Stimulated activated CD4-positive, alpha-beta T cell treated with anti-CD3 and anti-CD28 coated beads, Interleukin-15, amount 100 ng/mL, for 48 hours (primary cell): ENCODE measurements at places on chromosomes 4 and X.
A peak's percentile ranks its signal among the peaks of the same experiment; 100 is the strongest.

DNA sequence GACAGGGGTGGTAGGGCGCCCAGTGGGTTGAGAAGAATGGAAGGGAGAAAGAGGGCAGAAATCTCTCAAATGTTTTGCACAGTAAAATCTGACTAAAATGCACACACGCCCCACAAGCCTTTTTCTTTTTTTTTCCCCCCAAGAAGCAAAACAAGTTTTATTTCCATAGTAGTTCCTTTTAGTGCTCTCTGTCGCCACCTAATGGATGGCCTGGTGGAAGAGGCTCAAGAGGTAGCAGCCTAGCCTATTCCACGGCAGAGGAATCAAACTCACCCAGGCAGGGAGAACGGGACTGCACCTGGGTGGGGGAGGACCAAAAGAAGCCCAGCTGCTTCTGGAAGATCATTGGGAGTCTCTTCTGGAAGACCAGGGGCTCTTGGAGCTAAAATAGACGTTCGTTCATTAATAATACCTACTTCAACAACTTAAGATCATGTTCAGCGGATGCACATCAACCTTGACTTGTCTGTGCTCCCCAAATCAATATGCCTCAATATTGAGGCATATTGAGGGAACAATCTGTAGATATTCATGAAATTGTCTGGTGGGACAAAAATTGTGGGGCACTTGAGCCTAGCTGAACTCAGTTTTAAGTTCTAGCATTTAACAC, 31.6 kb upstream of the IRAK1 start:
- peak; percentile 22 for DNase-seq

DNA sequence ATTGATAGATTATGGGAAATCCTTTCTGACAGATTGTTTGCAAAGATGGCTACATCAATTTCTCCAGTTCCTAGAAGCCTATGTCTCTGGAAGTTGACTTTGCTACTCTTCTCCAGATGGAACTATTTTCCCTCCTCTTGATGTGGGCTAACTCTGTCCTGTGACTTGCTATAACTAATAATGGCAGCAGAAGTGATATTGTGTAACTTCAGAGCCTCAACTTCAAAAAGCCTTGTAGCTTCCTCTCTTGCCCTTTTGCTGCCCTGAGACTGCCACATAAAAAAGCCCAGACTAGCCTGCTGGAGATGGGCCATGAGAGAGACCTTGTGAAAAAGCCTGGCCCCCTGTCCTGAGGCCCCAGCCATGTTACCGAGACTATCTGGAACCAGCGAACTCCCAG, 210.7 kb upstream of the SLC7A11 start:
- no peak for DNase-seq

DNA sequence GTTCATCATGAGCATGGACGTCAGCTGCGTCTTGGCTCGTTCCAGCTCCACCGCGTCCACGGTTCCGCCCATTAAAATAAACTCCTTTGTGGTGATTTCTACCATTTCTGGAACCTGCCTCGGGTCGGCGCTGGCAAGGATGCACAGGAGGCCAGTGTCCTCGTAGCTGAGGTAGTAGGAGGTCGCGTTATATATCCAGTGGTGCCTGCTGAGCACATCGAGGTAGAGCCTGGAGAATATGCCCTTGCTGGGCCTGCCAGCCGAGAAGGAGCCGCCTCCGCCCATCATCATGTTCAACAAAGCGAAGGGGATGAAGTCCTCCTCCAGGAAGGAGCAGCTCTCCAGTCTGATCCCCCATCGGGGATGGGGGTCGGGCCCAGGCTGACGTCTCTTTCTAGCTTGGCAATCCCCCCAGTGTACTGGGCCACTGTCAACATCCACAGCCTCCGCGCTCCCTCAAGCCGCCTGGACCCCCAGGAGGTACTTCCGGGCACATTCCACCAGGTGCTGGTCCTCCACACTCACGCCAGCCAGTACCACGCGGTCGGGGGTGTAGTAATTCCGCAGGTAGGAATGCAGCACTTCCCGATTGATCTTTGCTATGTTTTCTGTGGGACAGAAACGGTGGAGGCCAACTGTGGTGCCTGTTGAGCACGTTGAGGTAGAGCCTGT, 120.9 kb upstream of the GRID2 start:
- no peak for DNase-seq

- no peak for DNase-seq
These were observed 92.7 kb downstream of the STK32B start for GRCh38 chr4:5143940-5144339.

DNA sequence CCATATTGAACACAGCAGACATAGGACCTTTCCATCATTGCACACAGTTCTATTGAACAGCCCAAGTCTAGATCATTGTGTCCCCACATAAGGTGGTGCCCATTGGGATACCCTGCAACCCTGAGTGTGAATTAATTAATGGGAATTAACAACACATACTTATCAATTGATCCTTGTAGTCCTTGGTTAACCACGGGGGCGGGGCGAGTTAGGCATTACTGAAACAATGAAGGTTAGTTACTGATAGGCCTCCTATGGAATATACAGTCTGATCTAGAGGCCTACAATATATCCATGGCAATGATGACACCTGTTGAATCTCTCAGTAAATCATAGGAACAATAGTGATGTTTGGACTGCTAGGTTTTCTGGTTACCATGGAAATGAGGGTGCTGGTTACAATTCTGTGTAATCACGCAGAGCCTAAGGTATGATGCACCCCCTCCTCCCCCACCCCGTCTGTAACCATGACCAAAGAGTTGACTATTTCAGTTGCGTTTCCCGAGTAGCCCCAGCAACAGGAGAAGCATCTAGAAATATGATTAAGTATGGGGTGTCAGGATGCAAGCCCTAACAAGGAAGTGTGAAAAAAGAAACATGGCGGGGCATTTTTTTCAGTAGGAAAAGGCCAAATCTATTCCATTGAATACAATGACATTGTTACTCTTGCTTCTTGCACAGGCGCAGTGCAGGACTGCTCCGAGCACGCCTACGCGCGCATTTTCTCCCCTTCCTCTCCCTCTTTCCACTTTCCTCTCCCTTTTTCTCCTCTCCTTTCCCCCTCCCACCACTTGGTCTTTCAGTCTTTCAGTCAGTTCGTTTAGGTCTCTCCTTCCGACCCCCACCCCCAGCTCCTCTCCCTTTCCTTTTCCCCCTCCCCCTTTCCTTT, 677 bp upstream of the NONO start:
- DNase-seq, result peak; percentile 52

DNA sequence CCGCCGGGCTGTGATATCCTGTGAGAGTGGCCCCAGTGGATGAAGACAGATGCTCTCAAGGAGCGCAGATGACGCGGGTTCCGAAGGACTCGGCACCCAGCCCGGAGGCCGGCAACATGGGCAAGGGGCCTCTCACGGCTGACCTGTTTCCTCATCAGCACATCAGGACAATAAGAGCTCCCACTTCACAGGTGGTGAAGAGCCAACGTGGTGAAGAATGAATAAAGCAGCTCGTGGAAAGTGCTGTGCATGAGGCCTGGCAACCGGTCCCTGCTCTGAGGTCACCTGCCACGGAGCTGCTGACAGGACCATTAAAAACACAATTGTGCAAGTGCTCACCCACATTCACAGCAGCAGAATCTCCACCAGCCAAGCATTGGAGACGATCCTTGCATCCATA, 22.9 kb downstream of the ABLIM2 start:
- DNase-seq, result no peak

- DNase-seq, result peak; percentile 27
These were observed 21.7 kb upstream of the MFAP3L start for GRCh38 chr4:170047771-170048354.

DNA sequence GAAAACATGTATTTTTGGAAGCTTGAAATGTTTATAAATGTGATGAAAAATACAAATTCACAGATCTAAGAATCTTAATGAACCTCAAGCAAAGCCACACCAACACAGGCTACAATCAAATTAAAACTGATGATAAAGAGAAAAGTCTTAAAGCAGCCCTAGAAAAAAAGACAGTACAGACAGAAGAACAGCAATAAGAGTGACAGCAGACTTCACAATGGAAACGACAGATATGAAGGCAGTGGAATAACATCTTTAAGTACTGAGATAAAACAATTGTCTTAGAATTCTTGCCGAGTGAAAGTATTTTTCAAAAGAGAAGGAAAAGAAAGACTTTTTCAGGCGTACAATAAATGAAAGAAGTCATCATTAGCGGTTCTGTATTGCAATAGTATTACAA, 423.6 kb upstream of the LCORL start:
- no peak for DNase-seq

GRCh38 chr4:11368701-11369115, 60.0 kb downstream of the HS3ST1 start:
- no peak for DNase-seq

DNA sequence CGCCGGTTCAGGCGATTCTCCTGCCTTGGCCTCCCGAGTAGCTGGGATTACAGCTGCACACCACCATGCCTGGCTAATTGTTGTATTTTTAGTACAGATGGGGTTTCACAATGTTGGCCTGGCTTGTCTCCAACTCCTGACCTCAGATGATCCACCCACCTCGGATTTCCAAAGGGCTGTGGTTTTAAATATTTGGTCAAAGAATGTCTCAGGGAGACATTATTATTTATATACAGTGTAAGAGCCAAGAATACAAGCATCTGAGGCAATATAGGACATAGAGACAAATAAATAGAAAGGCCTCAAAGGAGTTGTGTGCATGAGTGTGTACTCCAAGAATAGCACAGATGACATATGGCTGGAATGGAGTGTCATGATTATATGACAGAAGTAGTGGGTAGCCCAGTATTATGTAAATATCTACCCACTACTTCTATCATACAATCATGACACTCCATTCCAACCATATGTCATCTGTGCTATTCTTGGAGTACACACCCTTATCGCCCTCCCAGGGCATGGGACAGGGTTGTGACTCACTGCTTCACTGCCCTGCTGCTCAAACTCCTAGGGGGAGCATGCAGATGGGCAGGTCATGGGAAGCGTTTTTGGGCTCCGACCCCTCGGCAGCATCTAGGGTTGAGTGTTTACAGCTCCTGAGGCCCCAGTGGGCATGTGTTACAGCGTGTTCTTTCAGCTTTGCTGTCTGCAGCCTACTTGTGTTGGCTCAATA, 1649.8 kb upstream of the PCDH10 start:
- no peak for DNase-seq

DNA sequence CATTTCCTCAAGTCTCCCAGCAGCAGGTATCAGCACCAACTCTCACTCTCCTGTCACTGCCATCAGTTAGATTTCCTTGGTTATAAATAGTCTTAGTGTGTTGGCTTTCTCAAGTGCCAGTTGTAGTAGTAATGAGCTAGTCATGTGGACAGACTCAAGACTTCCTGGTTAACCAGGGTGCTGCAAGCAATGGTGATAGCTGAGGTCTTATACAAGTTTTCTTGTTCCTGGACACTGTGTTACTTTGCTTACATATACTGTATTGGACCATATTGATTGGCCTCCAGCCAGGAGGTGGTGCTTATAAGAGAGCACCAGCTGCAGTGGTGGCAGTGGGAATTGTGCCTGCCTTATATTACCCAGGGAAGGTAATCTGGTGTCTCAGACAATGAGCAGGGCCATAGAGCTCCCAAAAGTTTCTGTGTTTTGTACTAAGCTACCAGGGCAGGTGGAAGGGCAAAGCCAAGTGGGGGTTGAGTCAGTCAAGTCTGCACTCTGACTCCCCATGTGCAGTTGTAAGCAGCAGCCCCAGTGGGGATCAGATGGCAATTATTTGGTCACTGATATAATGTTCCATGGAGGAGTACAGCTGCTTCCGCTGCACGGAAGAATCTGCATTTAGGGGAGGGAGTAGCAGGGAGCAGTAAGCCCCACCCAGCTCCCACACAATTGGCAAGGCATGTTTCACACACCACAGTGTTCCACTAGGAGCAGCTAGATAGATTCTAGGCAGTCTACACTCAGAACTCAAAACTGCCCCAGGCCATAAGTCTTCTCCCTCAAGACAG, 24.1 kb upstream of the ZDHHC15 start:
- DNase-seq, result no peak

GRCh38 chrX:122504026-122504425, 680.1 kb upstream of the GRIA3 start:
- DNase-seq, result no peak

- no peak for DNase-seq
These were observed 226.8 kb downstream of the CAMK2D start for GRCh38 chr4:113534711-113535110.

DNA sequence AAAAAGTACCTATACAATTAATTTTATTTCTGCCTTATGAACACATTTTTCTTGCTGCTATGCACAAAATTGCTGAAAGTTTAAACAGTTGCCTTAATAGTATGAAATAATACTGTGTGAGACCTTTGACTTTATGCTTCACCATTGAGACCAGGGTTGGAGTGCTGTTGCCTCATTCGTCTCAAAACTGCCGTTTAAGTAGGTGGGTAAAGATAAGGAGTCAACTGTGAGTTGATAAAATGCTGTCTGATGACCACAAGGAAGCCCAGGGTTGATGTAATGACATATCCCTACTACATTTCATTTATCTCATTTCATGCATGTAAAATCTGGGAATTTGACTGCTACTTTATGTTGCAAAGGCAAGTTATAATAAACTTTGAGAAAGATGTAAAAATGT, 23.4 kb downstream of the STK26 start:
- DNase-seq, result no peak

DNA sequence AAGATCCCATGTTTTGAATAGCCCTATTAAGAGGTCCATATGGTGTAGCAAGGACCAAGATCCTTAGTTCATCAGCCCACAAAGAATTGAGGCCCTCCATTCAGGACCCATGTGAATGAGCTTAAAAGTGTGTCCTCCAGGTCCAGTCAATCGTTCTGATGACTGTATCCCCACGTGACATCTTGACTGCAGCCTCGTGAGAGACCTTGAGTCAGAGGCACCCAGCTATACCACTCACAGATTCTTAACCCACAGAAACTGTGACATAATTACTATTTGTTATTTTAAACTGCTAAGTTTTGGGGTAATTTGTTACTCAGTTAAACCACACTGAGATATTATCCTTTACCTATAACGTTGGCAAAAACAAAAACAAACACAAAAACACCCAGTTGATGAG, 62.4 kb downstream of the ZNF182 start:
- DNase-seq, result no peak

GRCh38 chrX:121831601-121832000, 784.2 kb downstream of the GLUD2 start:
- no peak for DNase-seq

- no peak for DNase-seq
These were observed 13.8 kb downstream of the MOB1B start for GRCh38 chr4:70915874-70916559.

GRCh38 chrX:16978193-16978984, 31.9 kb downstream of the REPS2 start:
- DNase-seq, result no peak

DNA sequence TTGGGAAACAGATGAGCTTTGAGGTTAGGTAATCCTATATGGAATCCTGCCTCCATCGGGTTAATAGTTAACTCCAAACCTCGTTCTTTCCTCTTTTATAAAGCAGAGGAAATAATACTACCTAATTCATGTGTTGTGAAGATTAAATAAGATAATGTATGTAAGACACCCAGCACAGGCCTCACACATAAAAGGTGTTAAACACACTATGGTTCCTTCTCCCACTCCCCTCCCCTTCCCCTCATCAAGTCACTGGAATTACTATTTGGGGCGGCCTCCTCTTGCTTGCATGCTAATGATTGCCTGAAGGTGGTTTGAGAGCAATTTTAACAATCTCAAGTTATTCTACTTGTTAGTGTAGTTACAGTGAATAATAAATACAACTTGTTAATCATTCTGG, 404.4 kb upstream of the RASGEF1B start:
- DNase-seq, result no peak

GRCh38 chrX:118593407-118593806, 97.8 kb downstream of the DOCK11 start:
- DNase-seq, result no peak

- no peak for DNase-seq
These were observed 33.5 kb upstream of the REST start for GRCh38 chr4:56874166-56874565.
